NCI-H187 treated with DMSO at 0.1 percent for 48 hours (cell line): ENCODE measurements at places on chromosomes 6 and 20.

DNA sequence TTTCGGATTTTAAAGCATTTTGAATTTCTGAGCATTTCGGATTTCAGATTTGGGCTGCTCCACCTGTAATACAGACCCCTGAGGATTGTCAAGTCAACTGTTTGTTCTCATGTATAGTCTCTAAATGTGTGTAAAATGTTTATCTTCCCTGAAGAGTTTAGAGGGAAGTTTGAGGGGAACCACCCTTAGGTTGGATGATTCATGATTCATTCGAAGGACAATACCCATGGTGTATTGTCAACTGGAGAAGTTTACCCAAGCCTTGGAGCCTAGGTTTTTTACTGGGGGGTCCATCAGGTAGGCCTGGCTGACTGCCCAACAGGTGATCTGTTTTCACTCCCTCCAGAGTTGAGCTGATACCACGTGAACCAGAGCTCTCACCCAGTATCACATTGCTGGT, 18.9 kb downstream of the GSTA4 start:
- no peak for DNase-seq

DNA sequence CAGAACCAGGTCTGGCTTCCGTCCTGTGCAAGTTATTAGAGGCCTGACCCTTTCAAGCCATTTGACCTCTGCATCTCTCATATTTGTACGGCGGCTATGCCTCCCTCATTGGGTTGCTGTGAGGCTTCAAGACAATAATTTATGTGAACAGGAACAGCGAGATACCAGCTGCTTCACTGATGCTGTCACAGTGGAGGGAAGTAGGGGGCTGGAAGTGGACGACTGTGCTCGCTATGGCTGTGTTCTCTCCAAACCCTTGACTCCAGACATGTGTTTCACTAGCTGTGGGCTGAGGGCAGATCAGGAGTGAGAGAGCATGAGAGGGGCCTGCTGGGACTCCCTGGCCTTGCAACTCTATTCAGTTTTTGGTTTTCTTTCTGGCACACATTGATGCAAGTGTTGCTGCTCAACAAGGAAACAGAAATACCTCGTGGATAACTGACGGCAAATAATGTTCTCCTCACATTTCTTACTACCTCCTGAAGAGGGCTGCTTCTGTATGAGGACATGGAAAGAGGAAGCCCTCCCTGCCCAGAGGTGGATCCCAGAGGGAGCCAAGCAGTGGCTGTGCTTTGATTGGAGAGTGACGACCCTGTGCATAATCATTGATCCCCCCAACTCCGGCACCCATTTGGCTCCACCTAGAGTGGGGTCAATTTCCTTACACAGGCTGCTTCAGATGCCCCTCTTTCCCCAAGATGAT, 34.7 kb upstream of the SCP2D1 start:
- no peak for DNase-seq

DNA sequence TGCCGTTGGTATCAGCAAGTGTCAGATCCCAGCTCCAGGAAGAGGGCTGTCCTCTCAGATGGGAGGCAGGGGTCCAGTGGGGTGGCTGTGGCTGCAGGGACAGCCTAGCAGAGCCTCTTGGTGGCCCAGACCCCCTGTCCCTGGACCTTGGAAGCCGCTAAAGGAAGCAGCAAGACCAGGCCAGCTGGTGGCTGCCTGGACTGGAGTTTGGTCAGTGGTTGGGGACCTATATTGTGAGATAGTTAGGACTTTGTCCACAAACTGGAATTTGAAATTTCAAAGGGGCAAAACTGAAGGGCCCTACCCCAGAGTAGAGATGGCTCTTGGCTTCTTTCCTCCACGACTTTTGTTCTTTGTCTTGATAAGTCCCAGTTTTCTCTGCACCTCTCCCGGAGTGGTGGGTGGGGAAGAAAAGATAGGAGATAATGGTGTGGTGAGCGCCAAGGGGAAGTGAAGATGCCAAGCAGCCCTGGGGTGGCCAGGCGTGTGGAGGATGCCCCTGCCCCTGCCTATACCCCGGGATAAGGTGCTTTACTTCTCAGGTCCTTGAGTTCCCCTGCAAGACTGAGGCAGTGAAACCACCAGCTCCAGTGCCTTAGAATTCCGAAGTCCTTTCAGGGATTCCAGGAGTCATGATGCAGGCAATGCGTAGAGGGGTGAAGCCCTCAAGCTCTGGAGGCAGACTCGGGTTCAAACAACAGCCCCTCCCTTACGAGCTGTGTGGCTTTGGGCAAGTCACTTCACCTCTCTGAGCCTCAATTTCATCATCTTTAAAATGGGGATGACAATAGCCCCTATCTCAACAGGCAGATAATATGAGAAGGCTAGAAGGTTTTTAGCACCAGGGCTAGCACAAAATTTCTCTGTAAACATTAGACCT, 40.2 kb downstream of the HNF4A start:
- no peak for DNase-seq

DNA sequence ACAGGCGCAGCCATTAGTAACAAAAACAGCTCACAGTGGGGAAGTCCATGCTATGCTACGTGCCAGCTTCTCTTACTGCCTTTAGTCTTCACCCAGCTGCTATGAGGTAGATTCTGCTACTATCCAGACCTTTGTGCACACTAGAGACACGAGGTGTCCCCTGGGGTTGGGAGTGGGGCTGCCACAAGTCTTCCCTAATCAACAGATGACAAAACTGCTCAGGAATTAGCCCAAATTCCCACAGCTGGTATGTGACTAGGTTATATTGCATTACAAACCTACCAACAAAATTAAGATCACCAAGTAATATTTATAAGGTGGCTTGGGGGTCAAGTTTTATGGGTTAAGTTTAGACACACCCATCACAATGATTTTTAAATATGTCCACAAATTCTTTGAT, 63.3 kb downstream of the PSMB1 start:
- no peak for DNase-seq

GRCh38 chr6:16723826-16724225, 37.4 kb downstream of the ATXN1 start:
- DNase-seq: no peak

GRCh38 chr20:24633026-24633425, 163.6 kb downstream of the SYNDIG1 start:
- DNase-seq: no peak

GRCh38 chr6:152130441-152130840, 323.0 kb downstream of the ESR1 start:
- DNase-seq: no peak

GRCh38 chr20:54134445-54135220, 39.2 kb downstream of the CYP24A1 start:
- no peak for DNase-seq

DNA sequence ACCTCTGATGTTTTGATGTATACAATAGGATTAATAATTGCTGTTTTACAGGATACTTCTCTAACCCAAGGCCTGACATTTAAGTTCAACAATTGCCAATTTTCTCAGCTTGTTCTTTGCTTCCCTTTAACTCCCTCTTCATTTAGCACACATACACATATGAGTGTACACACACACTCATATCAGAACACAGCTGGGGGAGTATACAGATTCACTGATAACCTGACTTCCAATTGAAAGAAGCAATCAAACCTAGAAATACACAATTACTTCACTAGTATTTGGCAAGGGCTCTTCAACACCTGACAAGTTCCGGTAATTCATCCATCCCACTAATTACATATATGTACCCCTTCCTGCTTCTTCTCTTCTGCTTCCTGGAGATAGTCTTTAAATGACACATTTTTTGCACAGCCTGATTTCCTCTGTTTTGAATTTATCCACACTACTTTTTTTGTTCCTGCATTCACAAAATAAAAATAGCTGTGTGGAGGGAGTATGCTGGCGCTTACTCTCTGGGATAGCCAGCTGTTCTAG, 11.2 kb downstream of the UST start:
- DNase-seq: no peak

- peak; percentile 59 for DNase-seq
These were observed 117.8 kb upstream of the SPACA1 start for GRCh38 chr6:87929843-87930288.

GRCh38 chr20:39789411-39789810, 827.3 kb downstream of the DHX35 start:
- no peak for DNase-seq

- DNase-seq: no peak
These were observed 27.5 kb upstream of the AGPAT4 start for GRCh38 chr6:161301338-161301737.

GRCh38 chr6:14925699-14926026, 320.2 kb upstream of the JARID2 start:
- DNase-seq: no peak

GRCh38 chr6:96022225-96022624, 6.5 kb downstream of the FUT9 start:
- no peak for DNase-seq

GRCh38 chr6:47455533-47456209, 21.9 kb upstream of the CD2AP start:
- no peak for DNase-seq

DNA sequence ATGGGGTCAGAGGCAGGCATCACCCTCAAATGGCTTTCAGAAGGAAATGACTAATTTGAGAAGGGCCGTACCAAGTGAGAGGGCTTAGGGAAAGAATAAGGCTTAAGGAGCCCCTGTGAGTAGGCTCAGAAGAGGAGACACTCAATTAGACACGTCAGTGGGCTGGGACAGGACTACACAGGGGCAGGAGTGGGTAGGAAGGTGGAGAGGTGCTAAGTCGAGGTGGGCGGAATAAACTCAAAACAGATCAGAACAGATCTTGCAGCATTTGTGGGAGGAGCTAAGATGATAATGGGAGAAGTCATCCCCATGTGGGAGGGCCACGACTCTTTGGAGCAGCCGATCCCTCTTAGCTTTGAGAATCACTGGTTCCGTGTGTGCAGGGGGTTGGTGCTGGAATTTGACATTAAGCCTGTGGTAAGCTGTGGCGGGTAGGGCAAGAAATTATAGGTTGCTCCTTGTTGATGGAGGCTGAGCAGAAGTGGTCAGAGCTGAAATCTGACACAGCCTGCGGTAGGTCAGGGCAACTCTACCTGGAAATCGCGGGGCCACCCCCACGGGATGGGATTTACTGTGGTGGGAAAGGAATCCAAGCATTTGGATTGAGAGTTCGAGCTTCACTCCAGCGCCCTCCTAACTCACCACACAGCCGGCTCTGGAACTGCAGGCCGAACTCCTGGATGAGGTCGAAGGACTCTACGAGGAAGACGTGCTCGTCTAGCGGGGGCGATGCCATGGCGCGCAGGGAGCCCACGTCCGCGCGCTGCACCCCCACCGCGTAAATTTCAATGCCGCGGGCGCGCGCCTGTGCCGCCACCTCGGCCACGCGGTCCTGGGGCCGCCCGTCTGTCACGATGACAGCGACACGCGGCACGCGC, 2.8 kb upstream of the RBPJL start:
- no peak for DNase-seq

- no peak for DNase-seq
These were observed 60.8 kb upstream of the APCDD1L start for GRCh38 chr20:58575776-58576602.

DNA sequence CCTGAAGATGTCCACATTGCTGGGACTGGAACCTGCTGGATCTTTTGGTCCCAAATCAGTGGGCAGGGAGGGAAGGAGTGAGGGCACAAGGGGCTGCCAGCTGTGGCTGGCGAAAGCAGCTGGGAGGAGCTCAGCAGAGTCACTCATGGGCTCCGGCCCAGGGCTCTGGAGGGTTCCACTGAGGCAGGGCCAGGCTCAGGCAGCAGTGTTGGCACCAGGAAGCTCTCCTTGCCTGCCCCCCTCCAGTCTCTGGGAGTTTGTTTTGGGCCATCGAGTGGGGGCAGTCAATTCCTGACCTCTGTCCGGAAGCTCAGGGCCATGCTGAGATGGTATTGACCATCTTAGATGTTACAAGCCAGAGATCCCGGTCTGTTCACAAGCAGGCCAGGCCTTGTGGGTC, 39.1 kb upstream of the IRF4 start:
- no peak for DNase-seq

GRCh38 chr6:158418501-158418900, 106.2 kb downstream of the TULP4 start:
- DNase-seq: no peak

DNA sequence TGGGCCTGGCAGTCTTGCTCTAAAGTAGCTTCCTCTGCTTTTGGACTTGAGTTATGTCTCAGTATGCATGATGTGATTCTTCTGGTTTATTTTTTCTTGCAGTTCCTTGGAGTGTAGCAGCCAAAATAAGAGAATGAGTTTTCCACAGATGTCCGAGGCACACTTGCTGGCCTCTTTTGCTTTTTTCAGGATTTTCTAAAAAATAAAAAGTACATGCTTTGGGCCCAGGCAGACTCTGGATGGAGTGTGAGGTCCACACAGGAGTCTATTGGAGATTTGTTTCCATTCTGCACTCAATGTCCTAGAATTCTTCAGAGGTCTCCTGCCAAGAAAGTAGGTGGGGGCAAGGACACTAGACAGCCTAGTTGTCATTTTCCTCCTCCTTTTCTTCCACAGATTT, 477.6 kb downstream of the EPM2A start:
- DNase-seq: no peak

GRCh38 chr6:29602564-29603361, 17.8 kb downstream of the OR2H2 start:
- DNase-seq: no peak

GRCh38 chr20:20864351-20865096, 152.1 kb upstream of the RALGAPA2 start:
- peak; percentile 0 for DNase-seq
